ENCODE measurements at places on chromosomes 16 and 17. TPM values are rescaled to one million over a fixed set of nuclear protein-coding genes. Genes with fewer than 3 reads are reported as not detected.

The PPY gene
- total RNA-seq = not detected

The C1QTNF1 gene
- 11.9 TPM for total RNA-seq

The PCGF2 gene
- total RNA-seq = 3.7 TPM

The CCL22 gene
- total RNA-seq = not detected

The TLCD3B gene
- not detected for total RNA-seq

The KRT36 gene
- total RNA-seq = not detected

The PDPR gene
- total RNA-seq = 17.7 TPM

The SEZ6L2 gene
- total RNA-seq = 0.44 TPM

The MPP3 gene
- total RNA-seq = 0.60 TPM

The SMIM36 gene
- not detected for total RNA-seq

The TEDC2 gene
- total RNA-seq = 3.3 TPM

The NAGS gene
- 2.0 TPM for total RNA-seq

The IL21R gene
- total RNA-seq = under 0.01 TPM
